ENCODE measurements at places on chromosomes 7 and 10. TPM values are rescaled to one million over a fixed set of nuclear protein-coding genes. Genes with fewer than 3 reads are reported as not detected.

The MKX gene
- total RNA-seq, result 3.9 TPM

- DNase-seq, result no peak
Measured at GRCh38 chr7:12620371-12620770, 49.9 kb downstream of the SCIN start.

The TLL2 gene
- total RNA-seq, result 7.6 TPM

The GCK gene
- total RNA-seq, result 0.24 TPM

The SEMA3E gene
- total RNA-seq, result 3.7 TPM

- no peak for DNase-seq
Measured at GRCh38 chr7:100629117-100629716, 12.1 kb downstream of the TFR2 start.

The CPXM2 gene
- total RNA-seq, result 5.5 TPM

DNA sequence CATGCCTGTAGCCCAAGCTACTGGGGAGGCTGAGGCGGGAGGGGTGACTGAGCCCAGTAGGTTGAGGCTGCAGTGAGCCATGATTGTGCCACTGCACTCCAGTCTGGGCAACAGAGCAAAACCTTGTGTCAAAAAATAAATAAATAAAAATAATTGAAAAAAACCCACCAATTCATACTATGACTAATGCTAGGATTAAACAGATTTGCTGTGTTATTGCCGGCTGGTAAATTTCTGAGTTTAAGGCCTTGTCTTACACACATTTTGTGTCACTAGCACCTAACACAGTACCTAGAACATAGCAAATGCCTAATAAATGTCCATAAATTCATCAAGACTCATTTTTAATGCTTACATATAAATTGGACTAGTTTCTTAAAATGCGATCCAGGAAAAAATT is 8.7 kb downstream of the ESYT2 start:
- peak; percentile 42 for DNase-seq

The PNLIPRP2 gene
- not detected for total RNA-seq

DNA sequence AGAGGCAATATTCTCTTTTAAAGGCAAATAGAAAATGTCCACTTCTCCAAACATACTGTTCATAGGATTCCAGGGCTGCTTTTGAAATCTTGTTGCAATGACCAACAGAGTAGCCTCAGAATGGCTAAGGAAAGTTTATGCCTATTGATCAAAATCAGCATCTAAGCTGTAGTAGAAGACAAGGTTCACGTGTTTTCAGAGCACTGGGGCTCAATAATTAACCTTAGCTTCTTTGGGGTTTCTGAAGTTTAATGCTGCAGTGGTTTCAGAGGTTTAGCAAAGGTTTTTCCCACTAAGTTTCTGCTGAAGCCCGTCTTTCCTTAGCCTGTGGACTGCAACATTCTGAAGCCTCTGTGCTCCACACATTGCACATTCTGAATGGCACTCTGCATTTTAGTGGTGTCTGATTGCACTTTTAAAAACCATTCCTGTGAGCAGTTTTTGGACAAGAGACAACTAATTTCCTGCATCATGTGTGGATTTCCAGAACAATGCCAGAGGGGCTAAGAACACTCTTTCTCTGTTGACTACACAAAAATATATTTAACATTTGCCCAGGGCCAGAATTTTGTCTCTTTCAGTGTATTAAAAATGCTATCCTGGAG is 342.5 kb downstream of the PTEN start:
- peak; percentile 10 for DNase-seq

GRCh38 chr10:49298671-49298982 is 343 bp upstream of the C10orf71 start:
- DNase-seq, result no peak

The SLC29A3 gene
- 3.4 TPM for total RNA-seq

The NOC3L gene
- total RNA-seq, result 20.2 TPM

The CPEB3 gene
- 1.2 TPM for total RNA-seq

DNA sequence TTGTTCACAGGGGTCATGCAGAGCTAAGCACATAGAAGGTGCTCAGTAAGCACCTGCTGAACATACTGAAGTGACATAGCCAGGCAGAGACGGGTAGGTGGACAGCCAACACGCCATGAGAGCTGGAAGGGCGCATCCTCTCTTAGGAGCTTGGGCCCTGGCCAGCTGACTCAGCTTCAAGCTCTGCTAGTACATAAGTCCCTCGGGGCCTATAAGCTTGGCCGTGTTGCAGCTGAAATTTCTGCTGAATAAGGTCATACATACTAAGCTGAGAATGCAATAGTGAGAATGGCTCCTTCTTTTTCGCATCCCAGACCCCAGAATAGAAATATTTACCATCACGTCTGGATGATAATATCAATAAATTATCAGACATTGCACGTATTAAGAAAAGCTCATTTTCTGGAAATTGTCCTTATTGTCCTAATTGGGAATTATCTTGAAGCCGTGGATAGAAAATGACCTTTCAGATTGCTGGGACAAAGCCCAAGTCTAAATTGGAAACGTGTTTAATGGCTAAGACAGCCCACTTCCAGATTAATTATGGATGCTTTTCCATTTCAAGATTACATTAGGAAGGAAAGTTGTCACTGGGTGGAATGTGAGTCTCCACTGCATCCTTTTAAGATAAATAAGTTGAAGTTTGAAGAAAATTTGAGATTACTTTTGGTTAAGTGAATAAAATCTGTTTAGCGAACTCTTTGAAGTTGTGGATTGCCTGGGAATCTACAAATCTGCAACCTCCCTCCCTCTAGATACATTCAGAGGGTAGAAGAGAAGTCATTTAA is 287.1 kb upstream of the C7orf33 start:
- peak; percentile 9 for DNase-seq

GRCh38 chr7:25906760-25907159 is 245.2 kb upstream of the NFE2L3 start:
- DNase-seq, result no peak

The ATRNL1 gene
- total RNA-seq, result 15.8 TPM

The COL13A1 gene
- total RNA-seq, result 0.86 TPM

- DNase-seq, result no peak
Measured at GRCh38 chr7:75533926-75534325, 41.8 kb downstream of the SPDYE5 start.

DNA sequence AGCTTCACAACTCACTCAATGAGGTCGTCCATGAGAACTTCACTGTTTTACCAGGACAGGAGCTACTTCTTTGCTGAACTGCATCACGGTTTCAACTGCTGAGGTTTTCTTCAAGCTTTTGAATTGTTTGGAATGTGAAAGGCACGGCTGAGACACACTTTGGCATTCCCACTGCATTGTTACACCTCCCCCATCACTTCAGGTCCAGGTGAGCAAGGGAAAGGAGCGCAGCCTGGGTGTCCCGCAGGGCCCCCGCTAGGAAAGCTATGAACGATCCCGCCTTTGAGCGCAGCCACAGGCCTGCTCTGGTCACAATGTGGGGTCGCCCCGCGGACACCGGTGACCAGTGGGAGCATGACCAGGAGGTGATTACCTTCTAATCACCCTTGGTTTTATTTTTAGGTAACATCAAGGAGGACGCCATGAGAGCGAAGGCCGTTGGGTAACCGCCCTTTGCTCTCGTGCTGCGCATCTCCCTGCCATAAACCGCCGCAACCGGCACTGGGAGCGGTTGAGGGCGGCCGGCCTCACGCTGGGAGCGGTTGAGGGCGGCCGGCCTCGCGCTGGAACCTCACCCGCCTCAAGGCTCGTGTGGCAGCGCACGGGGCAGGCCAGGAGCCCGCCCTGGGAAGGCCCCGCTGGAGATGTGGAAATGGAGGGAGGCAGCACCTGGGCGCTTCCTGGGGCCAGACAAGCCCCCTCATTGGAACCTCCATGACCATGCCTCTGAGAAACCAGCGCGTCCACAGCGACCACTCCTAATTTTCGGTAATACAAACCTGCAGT is 50.9 kb upstream of the SGMS1 start:
- no peak for DNase-seq

DNA sequence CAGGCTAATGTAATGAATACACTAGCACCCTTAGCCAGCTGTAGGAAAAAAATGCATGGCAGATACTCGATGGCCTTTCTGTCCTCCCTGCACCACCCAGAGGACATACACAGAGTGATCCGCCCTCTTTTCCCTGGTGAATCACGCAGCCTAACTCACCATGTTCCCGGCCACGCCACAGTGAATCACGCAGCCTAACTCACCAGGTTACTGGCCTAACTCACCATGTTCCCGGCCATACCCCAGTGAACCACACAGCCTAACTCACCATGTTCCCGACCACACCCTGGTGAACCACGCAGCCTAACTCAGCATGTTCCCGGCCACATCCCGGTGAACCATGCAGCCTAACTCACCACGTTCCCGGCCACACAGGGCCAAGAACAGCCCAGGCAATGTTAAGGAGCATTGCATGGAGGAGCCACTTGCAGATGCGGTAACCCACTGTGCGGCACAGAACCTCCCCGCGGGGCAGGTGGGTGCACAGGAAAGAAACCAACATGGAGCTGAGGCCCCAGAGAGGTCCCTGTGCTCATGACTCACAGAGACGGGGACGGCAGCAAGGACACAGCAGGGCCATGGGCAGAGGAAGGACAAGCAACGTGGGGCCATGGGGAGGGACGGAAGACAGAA is 508.5 kb downstream of the DNAJB6 start:
- DNase-seq, result peak; percentile 6

GRCh38 chr10:45380903-45381620 is 7.0 kb downstream of the ALOX5 start:
- no peak for DNase-seq

The OR2A12 gene
- total RNA-seq, result not detected

DNA sequence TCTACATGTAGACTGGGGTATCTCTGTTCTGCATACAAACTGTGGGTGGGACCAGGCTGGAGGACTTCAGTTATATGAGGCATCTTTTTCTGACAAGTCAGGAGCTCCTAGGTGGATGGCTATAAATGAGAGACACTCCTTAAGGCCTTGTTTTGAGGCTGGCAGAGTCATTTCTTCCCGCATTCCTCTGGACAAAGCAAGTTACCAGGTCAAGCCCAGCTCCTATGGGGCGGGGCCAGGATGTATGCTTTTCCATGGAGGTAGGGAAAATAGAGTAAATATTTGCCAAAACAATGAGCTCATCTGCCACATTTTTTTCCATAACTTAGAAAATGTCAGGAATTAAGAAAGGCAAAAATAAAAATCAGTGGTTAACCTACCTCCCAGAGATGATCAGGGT is 283.4 kb downstream of the GPR37 start:
- DNase-seq, result no peak

The OR2A7 gene
- 0.64 TPM for total RNA-seq

DNA sequence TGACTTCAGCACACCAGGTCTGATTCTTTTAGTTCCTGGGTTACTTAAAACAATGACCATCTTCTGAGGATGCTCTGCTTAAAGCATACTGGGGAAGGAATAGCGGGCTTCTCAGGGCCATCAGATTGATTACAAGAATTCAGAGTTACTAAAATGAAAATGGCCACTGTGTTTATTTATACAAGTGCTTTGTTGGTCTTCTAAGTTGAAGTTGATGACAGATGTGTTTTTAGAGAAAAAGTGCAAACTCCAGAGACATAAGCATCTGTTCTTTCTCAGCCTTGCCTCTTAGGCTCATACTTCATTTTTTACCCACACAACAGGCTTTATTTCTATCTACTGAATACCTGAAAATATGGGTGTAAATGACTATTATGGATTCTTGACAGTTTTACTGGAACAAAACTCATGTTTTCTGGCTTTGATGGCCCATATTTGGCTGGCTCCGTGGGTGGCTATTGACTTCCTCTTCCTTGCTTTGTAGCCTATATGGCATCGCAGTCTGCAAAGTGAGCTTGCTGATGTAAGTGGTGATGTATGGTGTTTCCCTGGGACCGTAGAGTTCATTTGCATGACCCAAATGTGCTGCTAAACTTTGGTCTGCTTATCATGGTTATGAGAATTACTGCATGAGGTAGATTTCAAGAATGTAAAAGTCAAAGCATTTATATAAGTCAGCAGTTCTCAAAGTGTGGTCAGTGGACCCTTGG is 121.3 kb downstream of the BMPER start:
- DNase-seq, result no peak

GRCh38 chr10:97228130-97228774 is 42.5 kb upstream of the SLIT1 start:
- DNase-seq, result no peak

The MASTL gene
- 6.7 TPM for total RNA-seq

GRCh38 chr7:21462081-21462480 is 34.2 kb downstream of the SP4 start:
- DNase-seq, result no peak

GRCh38 chr7:49911909-49912308 is 138.5 kb downstream of the VWC2 start:
- no peak for DNase-seq

The TFR2 gene
- total RNA-seq, result 0.50 TPM

The PTER gene
- total RNA-seq, result 2.5 TPM

- DNase-seq, result peak; percentile 44
Measured at GRCh38 chr10:69810097-69810496, 8.4 kb downstream of the COL13A1 start.

DNA sequence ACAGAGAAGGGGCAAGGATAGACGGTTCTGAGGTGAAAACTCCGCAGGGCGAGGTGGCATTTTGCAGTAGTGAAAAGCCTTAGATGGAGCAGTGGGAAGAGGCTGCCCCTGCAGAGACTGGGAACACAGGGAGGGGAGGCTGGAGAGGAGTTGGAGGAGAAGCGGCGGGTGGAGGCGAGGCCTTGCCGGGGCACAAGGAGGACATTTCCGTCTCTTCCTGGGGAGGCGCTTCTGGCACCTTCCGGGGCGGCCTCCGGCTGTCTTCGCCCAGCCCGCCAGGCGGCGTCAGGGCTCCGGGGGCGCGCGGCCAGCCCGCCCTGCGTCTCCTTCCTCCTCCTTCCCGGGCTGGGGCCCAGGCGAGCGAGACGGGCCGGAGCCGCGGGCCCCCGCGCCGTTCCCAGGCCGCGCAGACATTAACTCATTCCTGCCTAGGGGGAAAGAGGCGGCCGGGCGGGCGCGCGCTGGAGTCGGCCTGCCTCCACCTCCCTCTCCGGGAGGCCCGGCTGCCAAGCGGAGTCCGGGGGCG is 42.7 kb downstream of the LDB3 start:
- peak; percentile 72 for DNase-seq

The FAM25A gene
- not detected for total RNA-seq

The INSYN2A gene
- total RNA-seq, result 0.41 TPM

- no peak for DNase-seq
Measured at GRCh38 chr7:138924501-138925225, 56.5 kb downstream of the KIAA1549 start.

GRCh38 chr7:117012696-117013095 is 59.4 kb downstream of the ST7 start:
- DNase-seq, result no peak

DNA sequence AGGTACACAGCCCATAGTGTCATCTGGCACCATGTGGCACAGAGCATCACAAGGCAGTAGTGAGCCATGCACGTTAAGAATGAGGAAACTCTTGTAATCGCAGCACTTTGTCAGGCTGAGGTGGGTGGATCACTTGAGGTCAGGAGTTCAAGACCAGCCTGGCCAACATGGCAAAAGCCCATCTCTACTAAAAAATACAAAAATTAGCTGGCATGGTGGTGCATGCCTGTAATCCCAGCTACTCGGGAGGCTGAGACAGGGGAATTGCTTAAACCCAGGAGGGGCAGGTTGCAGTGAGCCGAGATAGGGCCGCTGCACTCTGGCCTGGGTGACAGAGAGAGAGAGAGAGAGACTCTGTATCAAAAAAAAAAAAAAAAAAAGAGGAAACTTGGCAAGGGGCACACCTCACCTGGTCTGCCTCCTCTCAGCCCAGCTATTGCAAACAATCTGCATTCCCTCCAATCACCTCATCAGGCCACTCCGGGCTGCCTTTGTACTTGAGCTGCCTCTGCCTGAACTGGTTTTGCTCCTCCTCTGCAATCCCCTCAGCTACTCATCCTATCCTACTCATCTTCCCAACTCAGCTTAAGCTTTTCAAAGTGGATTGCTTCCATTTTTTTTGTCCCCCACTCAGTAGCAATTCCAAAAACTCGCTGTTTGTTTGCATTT is 46.0 kb upstream of the OPTN start:
- DNase-seq, result no peak

All from astrocyte (in vitro differentiated cells and primary cell).